Ovary (tissue), 10 donors: ENCODE measurements at places on chromosomes 7 and 10.

GRCh38 chr10:88978463-88978862 lies 12.1 kb upstream of the FAS start:
- DNase-seq: no peak
- peak overlapping the region; percentile 4 for H3K27ac ChIP-seq
- no peak overlapping the region for H3K4me3 ChIP-seq
- H3K4me1 ChIP-seq: peaks cover 20% of the 10 kb centered on the region
- no peaks in the 10 kb centered on the region for H3K36me3 ChIP-seq
- no peaks in the 10 kb centered on the region for H3K27me3 ChIP-seq

DNA sequence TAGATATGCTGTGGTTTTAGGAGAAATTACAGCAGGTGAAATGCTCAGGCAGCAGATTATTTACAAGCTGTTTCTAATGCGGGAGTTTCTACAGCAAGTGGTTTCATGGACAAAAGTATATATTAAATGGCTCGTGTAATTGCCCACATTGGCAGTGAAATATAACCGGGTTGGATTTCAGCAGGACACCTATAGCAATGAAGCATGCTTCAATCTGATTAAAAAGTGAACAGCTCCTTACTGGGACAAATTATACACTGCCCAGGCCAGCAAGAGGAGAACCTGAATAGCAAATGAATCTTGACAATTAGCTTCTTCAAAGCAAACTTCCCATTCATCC lies 35.2 kb upstream of the LYZL1 start:
- no peak overlapping the region for H3K4me3 ChIP-seq
- H3K27ac ChIP-seq: no peak overlapping the region
- no peak for DNase-seq

GRCh38 chr10:104767745-104768144 lies 126.7 kb downstream of the SORCS3 start:
- H3K4me3 ChIP-seq: no peak overlapping the region
- H3K4me1 ChIP-seq: no peaks in the 10 kb centered on the region
- no peak for DNase-seq
- H3K36me3 ChIP-seq: no peaks in the 10 kb centered on the region

- no peak overlapping the region for H3K27ac ChIP-seq
- no peak for DNase-seq
- no peak overlapping the region for H3K4me3 ChIP-seq
- no peaks in the 10 kb centered on the region for H3K36me3 ChIP-seq
- H3K27me3 ChIP-seq: no peaks in the 10 kb centered on the region
Observed at GRCh38 chr7:101442426-101443070, 79.9 kb downstream of the COL26A1 start.

GRCh38 chr7:149881328-149882247 lies 7.8 kb downstream of the ATP6V0E2 start:
- no peak overlapping the region for H3K4me3 ChIP-seq
- H3K27ac ChIP-seq: no peak overlapping the region
- H3K27me3 ChIP-seq: no peaks in the 10 kb centered on the region
- no peaks in the 10 kb centered on the region for H3K36me3 ChIP-seq
- H3K4me1 ChIP-seq: peaks cover 4% of the 10 kb centered on the region

DNA sequence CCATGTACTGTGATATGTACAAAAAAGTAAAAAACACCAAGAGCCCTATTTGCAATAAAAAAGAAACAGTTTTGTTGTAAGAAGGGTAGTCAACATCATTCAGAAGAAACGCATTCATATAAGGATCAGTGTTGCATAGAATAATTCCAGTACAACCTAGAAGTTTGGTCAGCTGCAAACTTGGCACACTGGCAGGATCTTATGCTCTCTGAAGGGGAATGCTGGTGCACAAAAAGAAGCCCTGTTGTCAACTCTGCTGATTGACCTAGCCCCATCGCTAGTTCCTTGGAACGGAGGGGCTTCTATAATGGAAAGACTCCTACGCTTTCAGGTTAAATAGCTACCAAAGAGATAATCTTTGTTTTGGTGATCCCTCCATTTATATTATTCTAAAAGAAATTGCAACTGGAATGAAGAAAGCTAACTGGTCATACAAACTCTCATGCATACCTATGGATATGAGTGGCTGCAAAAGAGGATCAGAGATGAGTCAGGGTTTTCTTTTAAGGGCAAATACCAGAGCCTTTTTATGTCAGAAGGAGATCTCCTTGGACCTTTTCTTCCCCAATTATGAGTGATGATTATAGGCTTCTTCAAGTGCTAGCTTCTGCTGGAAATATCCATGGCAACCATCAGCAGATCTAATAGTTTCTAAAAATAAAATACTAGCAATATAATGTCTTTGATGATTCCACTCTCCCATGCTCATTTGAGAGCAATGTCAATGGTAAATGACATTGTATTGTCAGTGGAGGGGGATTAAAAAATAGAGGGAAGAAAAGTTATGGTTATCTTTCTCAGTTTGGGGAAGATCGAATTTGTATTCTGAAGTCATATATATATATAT lies 312.4 kb upstream of the CACNA2D1 start:
- no peak overlapping the region for H3K4me3 ChIP-seq
- no peaks in the 10 kb centered on the region for H3K36me3 ChIP-seq
- H3K4me1 ChIP-seq: no peaks in the 10 kb centered on the region

DNA sequence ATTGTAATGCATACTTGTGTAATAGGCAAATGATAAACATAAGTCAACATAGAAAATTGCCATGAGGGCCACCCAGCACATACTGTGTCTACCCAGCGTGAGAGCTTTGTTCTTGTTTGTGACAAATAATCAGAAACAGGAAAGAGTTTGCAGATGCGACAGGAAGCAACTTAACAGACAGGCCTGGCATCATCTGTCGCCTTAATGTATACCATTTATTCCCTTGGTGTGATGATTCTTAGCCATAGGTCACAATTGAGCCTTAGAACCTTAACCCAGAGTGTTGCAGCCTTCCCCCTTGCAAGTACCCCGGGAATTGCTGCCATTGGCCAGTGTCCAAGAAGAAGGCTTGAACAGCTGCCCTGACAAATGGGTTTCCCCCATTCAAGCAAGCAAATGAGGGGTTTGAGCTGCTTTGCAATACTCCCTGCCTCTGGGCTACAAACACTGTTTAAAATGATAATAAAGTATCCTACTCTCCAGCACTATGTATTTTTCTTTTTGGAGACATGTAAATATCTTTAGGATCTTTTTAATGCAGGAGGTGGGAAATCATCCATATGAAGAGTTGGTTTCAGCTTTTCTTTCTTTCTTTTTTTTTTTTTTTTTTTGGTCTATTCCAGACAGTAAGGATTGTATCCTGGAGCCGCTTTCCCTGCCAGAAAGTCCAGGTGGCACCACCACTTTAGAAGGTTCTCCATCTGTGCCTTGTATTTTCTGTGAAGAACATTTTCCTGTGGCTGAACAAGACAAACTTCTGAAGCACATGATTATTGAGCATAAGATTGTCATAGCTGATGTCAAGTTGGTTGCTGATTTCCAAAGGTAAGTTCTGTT lies 80.0 kb downstream of the ZNF277 start:
- H3K36me3 ChIP-seq: no peaks in the 10 kb centered on the region
- H3K27me3 ChIP-seq: no peaks in the 10 kb centered on the region
- no peak overlapping the region for H3K27ac ChIP-seq
- peaks cover 1% of the 10 kb centered on the region for H3K4me1 ChIP-seq
- no peak for DNase-seq
- H3K4me3 ChIP-seq: no peak overlapping the region

- H3K4me1 ChIP-seq: no peaks in the 10 kb centered on the region
- no peaks in the 10 kb centered on the region for H3K27me3 ChIP-seq
- H3K27ac ChIP-seq: no peak overlapping the region
- H3K4me3 ChIP-seq: no peak overlapping the region
- no peaks in the 10 kb centered on the region for H3K36me3 ChIP-seq
Observed at GRCh38 chr10:35855155-35855947, 213.3 kb upstream of the FZD8 start.

GRCh38 chr10:34773636-34774630 lies 41.2 kb downstream of the PARD3 start:
- DNase-seq: no peak
- H3K27me3 ChIP-seq: no peaks in the 10 kb centered on the region
- peaks cover 24% of the 10 kb centered on the region for H3K4me1 ChIP-seq
- no peak overlapping the region for H3K4me3 ChIP-seq
- H3K36me3 ChIP-seq: no peaks in the 10 kb centered on the region

GRCh38 chr7:67781841-67782240 lies 785.2 kb downstream of the TYW1 start:
- H3K27ac ChIP-seq: no peak overlapping the region
- H3K27me3 ChIP-seq: no peaks in the 10 kb centered on the region
- no peak for DNase-seq
- H3K36me3 ChIP-seq: no peaks in the 10 kb centered on the region
- no peak overlapping the region for H3K4me3 ChIP-seq

DNA sequence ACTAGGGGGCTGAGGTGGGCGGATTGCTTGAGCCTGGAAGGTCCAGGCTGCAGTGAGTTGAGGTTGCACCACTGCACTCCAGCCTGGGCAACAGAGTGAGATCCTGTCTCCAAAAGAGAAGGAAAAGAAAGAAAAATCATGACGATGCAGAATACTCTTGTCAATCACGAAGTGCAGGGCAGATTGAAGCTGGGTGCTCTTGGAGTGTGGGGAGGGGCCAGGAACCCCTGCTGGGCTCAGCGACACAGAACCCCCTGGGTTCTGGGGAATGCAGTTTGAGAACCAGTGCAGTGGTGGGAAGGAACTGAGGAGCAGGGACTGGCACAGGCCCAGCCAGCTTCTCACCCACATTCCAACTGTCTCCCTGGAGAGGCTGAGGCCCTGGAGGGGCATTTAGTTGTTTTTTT lies 10.8 kb upstream of the INTS1 start:
- no peaks in the 10 kb centered on the region for H3K27me3 ChIP-seq
- no peak overlapping the region for H3K27ac ChIP-seq
- H3K4me1 ChIP-seq: no peaks in the 10 kb centered on the region
- no peaks in the 10 kb centered on the region for H3K36me3 ChIP-seq

GRCh38 chr7:151020231-151020630 lies 4.1 kb downstream of the ATG9B start:
- DNase-seq: no peak
- H3K27me3 ChIP-seq: no peaks in the 10 kb centered on the region
- H3K27ac ChIP-seq: no peak overlapping the region
- H3K4me3 ChIP-seq: no peak overlapping the region
- peaks cover 5% of the 10 kb centered on the region for H3K4me1 ChIP-seq

- DNase-seq: no peak
- H3K27me3 ChIP-seq: no peaks in the 10 kb centered on the region
Observed at GRCh38 chr7:133167300-133167699, 85.4 kb upstream of the CHCHD3 start.

DNA sequence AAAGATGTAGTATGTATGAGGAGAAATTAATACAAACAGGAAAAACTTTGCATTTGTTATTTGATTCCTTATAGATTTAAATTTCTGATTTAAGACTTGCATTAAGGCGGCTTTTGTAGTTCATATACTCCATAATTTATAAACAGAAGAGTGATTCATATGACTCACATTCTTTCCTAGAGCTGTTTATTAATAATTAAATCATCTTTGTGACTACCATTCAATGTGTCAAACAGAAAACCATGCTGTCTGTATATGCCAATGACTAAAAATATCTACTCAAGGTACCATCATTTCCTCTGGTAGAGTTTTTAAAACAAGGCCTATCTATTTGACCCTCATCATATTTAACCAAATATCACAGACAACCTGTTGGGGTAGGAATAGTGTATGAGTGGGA lies 501.7 kb downstream of the PARD3 start:
- no peak overlapping the region for H3K4me3 ChIP-seq
- H3K36me3 ChIP-seq: no peaks in the 10 kb centered on the region
- no peak overlapping the region for H3K27ac ChIP-seq

DNA sequence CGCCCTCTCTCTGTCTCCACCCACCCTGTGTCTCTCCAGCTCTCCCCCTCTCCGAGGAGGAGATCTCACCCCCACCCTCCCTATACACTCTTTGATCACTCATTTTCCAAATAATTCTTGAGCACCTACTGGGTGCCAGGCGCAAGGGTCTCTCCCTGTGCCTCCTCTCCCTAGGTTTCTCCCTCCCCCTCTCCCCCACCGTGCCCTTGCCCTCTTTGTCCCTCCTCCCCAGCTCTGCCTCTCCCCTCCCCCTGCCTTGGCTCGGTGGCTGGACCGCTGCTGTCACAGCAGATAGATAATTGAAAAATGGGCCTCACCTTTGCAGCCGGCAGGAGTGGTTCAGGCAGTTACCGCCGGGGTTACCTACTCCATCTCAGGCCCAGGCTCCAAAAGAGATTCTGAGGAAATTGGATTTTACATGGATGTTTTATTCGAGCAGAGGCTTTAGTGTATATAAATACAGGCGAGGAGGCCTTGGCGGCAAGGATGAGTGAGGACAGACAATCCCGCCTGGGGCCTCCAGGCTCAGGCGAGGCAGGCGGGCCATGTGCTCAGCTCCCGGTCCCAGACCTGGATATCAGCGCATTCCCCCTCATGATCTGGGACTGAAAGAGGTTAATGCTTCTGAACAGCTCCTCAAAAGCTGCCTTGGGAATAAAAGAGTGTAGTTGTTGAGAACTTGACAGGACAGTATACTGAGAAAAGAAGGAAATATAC lies 60.8 kb upstream of the BTRC start:
- no peak overlapping the region for H3K27ac ChIP-seq
- peaks cover 2% of the 10 kb centered on the region for H3K4me1 ChIP-seq
- no peak for DNase-seq
- H3K36me3 ChIP-seq: no peaks in the 10 kb centered on the region

DNA sequence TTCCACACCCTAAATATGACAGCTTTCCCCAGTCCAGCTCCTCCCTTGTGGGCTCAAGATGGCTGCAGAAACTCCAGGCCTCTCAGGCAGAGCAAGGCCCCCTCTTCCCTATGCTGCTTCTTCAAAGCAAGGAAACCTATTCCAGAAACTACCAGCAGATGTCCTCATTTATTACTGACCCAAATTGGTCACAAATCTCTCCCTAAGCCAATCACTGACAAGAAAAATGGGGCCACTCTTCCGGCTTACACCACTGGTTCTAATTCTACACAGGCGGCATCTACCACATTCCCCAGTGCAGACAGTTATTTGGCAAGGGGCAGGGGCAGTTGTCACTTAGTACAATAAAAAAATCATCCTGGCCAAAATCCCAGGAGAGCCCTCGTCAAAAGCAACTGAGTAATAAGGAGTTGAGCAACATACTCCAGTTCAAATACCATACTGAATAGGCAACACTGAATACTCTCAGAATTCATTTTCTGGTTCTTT lies 150.4 kb downstream of the SFMBT2 start:
- H3K4me3 ChIP-seq: no peak overlapping the region
- H3K27me3 ChIP-seq: no peaks in the 10 kb centered on the region
- no peaks in the 10 kb centered on the region for H3K36me3 ChIP-seq
- peaks cover 5% of the 10 kb centered on the region for H3K4me1 ChIP-seq

GRCh38 chr10:79002336-79002735 lies 66.4 kb upstream of the ZMIZ1 start:
- H3K27me3 ChIP-seq: no peaks in the 10 kb centered on the region
- no peak overlapping the region for H3K27ac ChIP-seq
- no peaks in the 10 kb centered on the region for H3K36me3 ChIP-seq
- H3K4me1 ChIP-seq: no peaks in the 10 kb centered on the region
- no peak for DNase-seq
- H3K4me3 ChIP-seq: no peak overlapping the region

DNA sequence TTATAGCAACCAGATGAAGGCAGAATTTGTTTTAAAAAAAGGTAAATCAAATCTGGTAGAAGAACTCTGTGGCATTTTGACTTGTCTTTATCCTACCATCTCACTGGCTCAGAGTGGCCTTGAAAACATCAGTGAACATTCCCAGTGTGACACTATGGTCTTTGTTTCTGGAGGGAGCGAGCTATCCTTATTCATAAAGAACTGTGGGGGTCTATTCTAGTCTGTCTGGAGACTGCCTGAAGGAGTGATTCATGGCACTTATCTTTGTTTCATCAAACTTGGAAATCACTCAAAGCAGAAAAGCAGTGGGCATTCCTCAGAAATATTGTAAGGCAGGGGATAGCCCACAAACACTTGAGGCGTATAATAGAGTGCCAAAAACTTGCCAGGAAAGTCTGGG lies 719.1 kb downstream of the PCDH15 start:
- no peak overlapping the region for H3K27ac ChIP-seq
- no peaks in the 10 kb centered on the region for H3K4me1 ChIP-seq
- no peak for DNase-seq
- H3K4me3 ChIP-seq: no peak overlapping the region
